ENCODE measurements at places on chromosomes 4 and X.

GRCh38 chr4:64893205-64893604, 484.0 kb upstream of the TECRL start:
- DNase-seq = no peak

- DNase-seq = no peak
Observed at GRCh38 chr4:55510685-55511084, 36.0 kb downstream of the CLOCK start.

- DNase-seq = no peak
Observed at GRCh38 chr4:160318567-160319220, 1215.8 kb downstream of the RAPGEF2 start.

DNA sequence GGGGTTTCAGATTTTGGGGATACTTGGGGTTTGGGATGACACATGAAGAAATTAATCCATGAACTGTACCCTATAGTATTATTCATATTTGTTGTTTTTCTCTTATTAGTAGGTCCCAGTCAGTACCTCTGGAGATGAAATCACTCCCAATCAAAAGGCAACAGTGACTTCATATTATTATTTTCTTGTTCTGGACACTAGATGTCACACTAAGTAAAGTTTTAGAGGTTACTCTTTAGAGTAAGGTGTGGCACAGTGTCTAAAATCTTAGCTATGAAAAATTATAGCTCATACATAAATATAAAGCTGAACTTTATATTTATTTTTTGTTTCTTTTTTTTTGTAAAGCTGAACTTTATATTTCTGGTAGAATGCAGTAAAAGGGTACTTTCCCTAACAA, 35.1 kb downstream of the FAM114A1 start:
- no peak for DNase-seq

DNA sequence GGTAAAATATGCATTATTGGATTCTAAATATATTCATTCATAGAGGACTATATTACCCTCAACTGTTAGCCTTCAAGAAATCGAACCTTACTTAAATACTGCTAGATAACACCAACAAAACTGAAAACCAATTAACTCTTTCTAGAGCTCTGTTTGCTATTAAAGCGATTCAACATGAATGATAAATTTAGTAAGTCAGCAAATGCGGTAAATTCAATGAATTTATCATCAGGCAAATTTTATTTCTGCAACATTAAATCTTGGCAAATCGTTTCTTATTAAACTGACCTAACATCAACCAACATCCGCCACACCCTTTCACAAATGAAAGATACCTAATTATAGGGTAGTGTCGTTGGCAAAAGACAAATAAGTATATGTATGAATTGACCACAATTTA, 26.4 kb upstream of the HELT start:
- no peak for DNase-seq

Data from stimulated activated CD4-positive, alpha-beta T cell treated with anti-CD3 and anti-CD28 coated beads, TNF-alpha, amount 100 ng/mL, for 24 hours (primary cell).